ENCODE measurements at places on chromosomes 12 and 14.

GRCh38 chr12:8546591-8546990 is 5.9 kb upstream of the CLEC4E start:
- DNase-seq = no peak

DNA sequence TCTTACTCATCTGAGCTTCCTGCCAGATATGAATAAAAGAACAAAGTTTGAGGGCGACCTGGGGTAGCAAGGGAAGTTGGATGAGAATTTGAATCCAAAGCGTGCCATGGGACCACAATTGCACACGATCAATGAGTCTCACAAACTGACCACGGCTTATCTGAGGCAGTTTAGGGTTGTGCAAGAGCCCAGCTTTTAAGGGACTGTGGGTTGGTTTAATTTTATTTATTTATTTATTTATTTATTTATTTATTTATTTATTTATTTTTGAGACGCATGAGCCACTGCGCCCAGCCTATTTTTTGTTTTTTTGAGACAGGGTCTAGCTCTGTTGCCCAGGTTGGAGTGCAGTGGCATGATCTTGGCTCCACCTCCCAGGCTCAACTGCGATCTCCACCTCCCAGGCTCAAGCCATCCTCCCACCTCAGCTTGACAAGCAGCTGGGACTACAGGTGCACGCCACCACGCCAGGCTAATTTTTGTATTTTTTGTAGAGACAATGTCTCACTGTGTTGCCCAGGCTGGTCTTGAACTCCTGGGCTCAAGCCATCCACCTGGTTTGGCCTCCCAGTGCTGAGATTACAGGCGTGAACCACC is 1.1 kb downstream of the AMDHD1 start:
- DNase-seq = no peak

- DNase-seq = no peak
These were observed 157.5 kb downstream of the TGFB3 start for GRCh38 chr14:75824318-75824717.

- no peak for DNase-seq
These were observed 179.3 kb upstream of the TMEM260 start for GRCh38 chr14:56400109-56400825.

DNA sequence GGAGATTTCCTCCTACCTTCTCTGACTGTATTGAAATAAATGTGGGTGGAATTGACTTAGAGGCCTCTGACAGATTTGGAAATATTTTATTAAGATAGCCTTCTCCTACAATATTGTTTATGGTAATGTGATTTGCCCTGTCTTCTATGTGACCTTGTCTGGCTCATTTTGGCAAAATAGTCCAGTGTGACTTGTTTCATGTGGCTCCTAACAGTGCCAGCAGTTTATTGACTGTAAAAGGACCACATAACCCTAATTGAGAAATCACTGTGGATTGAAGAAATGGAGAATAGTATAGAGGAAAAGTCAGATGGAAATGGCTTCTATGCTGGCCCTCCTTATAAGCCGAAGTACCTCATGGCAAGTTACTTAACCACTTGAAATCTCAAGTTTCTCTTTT is 170.9 kb upstream of the PTPRQ start:
- DNase-seq = no peak

- no peak for DNase-seq
These were observed 470.6 kb downstream of the BCAT1 start for GRCh38 chr12:24478254-24478653.

DNA sequence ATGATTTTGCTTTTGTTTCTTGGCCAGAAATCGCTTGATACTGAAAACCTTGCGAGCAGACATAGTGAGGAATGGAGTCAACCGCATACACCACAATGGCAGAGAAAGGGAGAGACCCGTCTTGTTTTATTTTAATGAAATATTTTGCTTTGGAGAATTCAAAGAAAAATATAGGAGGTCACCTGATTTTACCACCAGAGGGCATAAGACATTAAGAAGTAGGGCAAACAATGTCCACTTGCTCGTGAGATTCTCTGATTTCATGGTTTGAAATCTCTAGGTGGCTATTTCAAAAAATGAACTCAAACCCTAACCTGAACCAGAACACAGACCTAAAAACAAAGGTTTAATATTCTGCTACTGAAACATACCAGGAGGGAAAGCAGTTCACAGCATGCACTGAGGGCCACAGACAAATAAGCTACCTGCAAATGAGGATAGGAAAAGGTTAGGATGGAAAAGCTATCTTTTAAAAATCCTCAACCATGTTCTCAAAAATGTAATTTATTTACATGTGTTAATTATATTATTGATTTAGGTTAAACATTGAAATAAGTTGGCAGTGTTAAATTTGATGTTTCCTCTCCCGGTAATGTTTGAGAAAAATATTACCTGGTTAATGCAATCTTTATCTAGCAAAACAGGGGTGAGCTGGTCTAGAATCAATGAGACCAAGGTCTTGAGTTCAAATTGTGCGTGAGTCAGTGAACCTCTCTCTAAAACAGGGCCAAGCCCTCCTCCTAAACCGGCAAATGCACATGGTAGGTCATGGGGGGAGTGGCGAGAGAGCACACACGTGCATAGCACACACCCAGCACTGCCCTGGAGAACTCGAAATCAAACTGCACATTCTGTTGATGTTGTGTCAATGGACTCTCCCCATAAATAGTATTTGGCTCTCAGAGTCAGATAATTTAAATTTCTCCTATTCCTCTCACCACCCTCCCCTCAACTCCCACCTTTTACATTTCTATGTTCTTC is 12.5 kb downstream of the IFNG-AS1 start:
- DNase-seq = peak; percentile 9

- DNase-seq = no peak
These were observed 3.0 kb downstream of the WNT1 start for GRCh38 chr12:48980953-48981756.

- no peak for DNase-seq
These were observed 62.1 kb downstream of the PPP2R5C start for GRCh38 chr14:101823511-101824120.

DNA sequence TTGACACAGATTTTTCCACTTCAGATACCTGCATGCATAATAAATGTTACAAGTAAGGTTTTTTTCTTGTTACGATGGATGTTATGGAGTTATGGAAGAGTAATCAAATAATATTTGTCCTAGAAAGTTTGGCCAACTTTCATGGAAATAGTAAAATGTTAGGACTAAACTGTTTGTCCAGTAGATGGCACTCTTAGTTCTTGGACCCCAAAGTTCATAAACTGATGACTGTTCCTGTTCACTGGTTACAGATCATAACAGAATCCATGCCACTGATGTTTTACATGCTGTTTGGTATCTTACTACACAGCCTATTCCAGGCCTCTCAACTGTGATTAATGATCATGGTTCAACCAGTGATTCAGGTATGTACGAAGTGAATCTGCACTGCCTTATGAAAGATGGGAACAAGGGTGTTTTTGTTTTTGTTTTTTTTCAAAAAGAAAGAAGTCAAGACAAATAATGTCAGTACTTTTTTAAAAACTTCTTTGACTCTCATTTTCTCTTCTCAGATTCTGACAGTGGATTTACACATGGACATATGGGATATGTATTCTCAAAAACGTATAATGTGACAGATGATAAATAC is 48.8 kb upstream of the SLCO1C1 start:
- DNase-seq = no peak

DNA sequence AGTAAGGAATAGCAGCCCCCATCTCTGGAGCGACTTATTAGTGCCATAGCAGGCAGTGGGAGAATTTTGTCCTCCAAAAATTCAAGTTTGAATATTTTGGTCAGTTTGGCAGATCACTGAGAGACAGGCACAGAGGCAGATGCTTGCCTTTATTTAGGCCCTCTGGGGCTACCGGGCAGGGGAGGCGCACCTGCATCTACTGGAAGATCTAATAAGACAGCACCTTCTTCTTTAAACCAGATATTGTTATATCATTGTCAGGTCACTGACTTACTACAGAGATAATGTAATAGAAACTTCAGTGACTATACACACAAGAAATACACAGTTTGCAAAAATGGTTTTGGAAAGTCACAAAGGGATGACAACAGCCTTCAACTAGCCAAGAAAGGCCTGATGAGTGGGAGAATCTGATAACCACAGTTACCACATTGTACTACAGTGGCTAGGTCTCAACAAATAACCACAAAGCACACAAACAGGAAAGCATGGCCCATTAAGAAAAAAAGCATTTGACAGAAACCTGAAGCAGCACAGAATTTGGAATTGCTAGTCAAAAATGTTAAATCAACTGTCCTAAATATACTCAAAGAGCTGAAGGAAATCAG is 56.8 kb downstream of the CDK17 start:
- no peak for DNase-seq

GRCh38 chr14:99971941-99972747 is 93.1 kb upstream of the EVL start:
- DNase-seq = peak; percentile 21

DNA sequence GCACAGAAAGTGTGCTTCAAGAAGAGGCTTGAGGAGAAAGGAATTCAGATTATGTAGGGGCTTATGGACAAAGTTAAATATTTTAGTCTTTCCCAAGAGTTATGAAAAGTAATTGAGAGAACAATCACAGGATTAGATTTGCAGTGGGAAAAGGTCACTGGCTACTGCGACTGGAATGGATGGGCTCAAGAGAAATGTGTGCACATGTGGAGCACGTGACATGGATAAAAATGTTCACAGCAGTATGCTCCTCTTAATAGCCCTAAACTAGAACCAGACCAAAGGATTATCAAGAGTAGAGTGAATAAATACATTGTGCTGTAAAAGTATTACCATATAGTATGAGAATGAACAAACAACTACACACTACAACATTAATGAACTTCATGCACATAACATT is 78.1 kb downstream of the ABCD2 start:
- DNase-seq = no peak

- no peak for DNase-seq
These were observed 10.1 kb downstream of the MCRS1 start for GRCh38 chr12:49557917-49558215.

Data from NCI-H2171 (cell line).